ENCODE measurements at places on chromosomes 3 and 15. TPM values are rescaled to one million over a fixed set of nuclear protein-coding genes. Genes with fewer than 3 reads are reported as not detected.

GRCh38 chr3:31981206-31982181, at the start of the genes OSBPL10 and ZNF860:
TSS of gene OSBPL10 (minus strand) at chr3:31981262. CDS start at chr3:31981179, 83 bp downstream.
TSS of gene ZNF860 (plus strand) at chr3:31981750. CDS start at chr3:31989080, 7,330 bp downstream.
- peak; percentile 86 for DNase-seq

- DNase-seq = no peak
Measured at GRCh38 chr3:177893331-177893730, 642.9 kb upstream of the KCNMB2 start.

- no peak for DNase-seq
Measured at GRCh38 chr3:116914004-116914403, 204.4 kb downstream of the TUSC7 start.

DNA sequence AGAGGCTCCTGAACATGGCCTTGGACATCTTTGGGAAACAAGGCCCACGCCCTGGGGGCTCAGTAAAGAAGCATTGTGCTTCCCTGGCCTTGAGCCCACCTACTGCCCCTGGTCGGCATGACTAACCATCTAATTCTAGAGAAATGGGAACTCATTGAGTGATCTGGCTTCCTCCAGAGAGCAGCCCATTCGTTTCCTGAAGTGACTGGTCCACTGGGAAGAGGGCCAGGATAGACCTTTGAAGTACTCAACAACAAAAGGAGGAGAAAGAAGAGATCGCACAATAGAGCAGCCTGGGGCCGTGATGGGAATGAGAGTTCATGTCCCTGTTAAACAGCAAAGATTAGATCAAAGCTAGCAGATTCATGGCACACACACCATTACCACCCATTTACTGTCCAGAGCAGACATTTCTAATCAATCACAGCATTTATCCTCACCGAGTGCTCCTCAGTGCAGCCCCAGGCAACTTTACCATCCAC, 514.4 kb upstream of the PROK2 start:
- DNase-seq = no peak

DNA sequence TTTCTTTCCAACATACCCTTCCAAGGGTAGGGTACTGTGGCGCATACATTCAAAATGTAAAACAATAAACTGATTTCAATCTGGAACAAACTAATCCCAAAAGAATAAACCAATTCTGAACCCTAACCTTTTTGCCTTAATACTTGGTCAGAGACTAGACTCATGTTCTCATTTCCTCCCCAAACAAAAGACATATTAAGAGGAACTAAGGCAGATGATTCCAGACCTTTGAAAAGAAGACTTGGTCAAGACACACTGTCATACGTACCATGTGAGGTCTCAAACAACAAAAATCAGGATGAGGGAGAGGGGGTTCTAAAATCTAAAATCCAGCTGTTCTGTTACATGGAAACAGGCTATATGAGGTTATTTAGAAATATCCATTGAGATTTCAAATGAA, 102.1 kb downstream of the RFTN1 start:
- DNase-seq = no peak

DNA sequence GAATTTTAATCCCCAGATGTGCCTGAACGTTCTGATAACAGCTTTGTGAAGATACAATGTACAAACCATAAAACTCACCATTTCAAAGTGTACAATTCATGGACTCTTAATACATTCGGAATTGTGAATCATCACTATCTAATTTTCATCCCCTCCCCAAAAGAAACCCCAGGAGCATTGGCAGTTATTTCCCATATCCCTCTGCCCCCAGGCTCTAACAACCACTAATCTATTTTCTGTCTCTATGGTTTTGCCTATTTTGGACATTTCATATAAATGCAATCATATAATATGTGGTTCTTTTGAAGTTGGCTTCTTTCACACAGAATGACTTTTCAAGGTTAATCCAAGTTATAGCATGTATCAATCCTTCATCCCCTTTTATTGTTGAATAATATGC, 25.3 kb downstream of the PRICKLE2 start:
- no peak for DNase-seq

- DNase-seq = no peak
Measured at GRCh38 chr15:26943866-26944265, 27.1 kb upstream of the GABRG3 start.

DNA sequence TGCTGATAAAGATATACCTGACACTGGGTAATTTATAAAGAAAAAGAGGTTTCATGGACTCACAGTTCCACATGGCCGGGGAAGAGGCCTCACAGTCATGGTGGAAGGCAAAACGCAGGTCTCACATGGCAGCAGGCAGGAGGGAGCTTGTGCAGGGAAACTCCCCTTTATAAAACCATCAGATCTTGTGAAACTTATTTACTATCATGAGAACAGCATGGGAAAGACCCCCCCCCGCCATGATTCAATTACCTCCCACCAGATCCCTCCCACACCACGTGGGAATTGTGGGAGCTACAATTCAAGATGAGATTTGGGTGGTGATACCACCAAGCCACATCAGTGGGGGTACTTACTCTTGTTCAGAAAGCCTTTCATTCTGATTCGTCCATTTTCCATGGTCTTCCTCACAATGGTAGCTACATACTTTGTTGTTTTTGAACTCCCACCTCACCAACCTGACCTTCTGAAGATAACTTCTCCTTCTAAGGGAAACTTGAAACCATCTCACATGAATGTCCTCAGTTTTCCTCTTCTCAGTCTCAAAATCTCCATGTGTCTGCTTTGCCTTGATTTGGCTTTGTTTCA, 275.6 kb upstream of the PROK2 start:
- no peak for DNase-seq

- DNase-seq = no peak
Measured at GRCh38 chr3:156433910-156434309, 121.0 kb downstream of the SSR3 start.

GRCh38 chr3:48219543-48219942, 3.8 kb upstream of the CAMP start:
- no peak for DNase-seq

DNA sequence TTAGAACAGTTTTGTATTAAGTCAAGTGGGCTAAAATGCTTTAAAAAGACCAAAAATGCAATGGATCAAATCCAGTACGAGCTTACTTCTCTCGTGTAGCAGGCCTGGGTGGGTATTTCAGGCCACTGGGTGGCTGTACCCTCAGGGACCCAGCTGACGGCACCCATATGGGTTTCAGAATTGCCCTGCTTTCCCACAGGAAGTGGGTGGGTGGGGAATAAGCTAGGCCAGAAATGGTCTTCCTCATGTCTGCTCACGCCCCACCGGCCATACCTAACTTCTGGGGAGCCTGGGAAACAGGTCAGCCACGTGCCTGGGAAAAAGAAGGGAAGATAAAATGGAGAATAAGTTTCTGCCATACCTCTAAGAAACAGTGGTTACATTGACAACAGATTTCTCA, 20.3 kb downstream of the GPR160 start:
- no peak for DNase-seq

GRCh38 chr3:71891483-71891882, 106.5 kb upstream of the PROK2 start:
- DNase-seq = no peak

GRCh38 chr3:160780245-160780644, 24.2 kb downstream of the PPM1L start:
- DNase-seq = no peak

DNA sequence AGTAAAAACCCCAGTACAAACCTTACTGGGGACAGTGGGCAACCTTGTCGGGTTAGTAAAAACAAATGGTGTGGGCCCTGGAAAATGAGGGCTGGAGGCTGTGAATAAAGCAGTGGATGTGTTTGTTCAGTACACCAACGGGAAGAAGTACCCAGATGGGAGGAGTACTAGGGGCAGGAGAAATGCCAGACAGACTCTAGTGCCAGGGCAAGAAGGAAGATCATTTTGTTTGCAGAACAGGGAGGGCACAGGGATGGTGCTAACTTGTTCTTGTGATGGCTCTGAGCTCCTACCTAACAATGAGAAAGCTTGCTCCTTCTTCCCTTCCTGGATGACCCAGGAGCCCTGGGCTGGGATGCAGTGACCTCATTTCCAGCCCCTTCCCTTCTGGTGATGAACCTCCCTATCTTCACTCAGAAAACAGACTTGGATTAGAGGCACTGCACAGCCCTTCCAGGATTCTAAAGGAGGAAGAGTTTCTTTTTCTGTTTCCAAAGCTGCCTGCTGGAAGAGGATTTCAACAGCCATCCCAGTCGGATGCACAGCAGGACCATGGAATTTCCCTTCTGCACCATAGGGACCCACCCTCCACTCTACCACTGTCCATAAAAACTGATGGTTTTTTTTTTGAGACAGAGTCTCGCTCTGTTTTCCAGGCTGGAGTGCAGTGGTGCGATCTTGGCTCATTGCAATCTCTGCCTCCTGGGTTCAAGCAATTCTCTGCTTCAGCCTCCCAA, 6.1 kb downstream of the RASSF1 start:
- no peak for DNase-seq

- no peak for DNase-seq
Measured at GRCh38 chr3:195540027-195540426, 3.1 kb downstream of the PPP1R2 start.

DNA sequence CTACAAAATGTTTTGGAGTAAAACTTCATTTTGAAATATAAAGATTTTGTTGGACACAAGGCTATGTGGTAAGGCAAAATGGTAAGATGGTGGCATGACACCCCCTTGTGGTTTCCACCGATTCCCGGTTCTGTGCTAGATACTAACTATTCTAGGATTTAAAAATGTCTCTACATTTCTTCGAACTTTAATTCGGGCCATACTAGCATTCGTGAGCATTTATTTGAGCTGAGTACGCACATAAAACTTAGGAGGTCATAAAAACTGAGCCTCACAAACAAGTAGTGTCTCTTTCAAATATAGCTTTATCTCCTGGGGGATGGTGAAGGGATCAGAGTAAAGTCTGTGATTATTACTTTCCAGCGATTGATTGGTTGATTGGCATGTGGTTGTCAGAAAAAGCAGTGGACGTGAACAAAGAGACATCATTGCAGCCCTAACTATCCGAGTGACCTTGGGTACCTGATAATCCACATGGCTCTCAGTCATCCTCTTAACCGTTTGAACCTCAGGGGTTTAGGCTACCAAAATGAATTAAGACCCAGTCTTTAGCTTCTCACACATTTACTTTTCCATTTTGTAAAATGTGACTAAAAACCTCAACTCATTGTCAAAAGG, 1.1 kb upstream of the ZNF639 start:
- peak; percentile 23 for DNase-seq

DNA sequence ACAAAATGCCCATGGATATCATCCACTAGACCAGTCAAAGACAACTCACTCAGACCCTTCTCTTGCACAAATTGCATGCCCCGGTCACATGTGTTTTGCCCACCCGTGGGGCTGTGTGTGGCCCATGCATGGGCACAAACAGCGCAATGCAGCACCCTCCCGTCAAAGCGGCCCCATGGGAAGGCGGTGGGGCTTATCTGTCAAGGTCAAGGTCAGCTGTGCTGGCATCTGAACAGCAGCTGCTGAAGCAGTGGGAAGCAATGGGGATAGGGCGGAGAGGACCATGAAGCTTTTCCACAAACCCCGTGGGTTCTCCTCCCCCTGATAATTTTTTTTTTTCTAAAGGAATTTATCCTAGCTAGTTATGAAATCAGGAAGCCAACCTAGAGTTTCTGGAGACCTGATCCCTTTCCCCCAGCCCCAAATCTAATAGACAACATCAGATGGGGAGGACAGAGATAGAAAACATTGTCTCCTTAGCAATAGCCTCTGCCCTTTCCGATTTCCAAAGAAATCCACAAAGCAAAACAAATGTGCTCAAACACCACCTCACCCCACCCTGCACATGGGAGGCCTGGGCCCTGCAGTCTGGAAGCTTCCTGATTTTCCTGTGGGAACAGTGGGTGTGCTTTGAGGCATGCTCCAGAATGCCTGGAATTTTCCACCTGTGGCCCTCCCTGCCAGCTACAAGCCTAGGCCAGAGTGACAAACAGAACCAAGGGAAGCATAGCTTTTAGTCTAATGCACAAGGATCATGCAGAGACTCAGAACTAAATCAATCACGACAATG, 84.4 kb downstream of the BDH1 start:
- DNase-seq = no peak

The SCAMP5 gene
- 12.5 TPM for polyA plus RNA-seq

The DUOX2 gene
- polyA plus RNA-seq = 0.27 TPM

The SAXO2 gene
- polyA plus RNA-seq = 11.5 TPM

The APOD gene
- polyA plus RNA-seq = 5.8 TPM

The CTXN2 gene
- not detected for polyA plus RNA-seq

The LRRC31 gene
- 0.06 TPM for polyA plus RNA-seq

The ROPN1B gene
- 1.3 TPM for polyA plus RNA-seq

The ONECUT1 gene
- polyA plus RNA-seq = not detected
